ENCODE measurements at places on chromosomes 7 and 10.

DNA sequence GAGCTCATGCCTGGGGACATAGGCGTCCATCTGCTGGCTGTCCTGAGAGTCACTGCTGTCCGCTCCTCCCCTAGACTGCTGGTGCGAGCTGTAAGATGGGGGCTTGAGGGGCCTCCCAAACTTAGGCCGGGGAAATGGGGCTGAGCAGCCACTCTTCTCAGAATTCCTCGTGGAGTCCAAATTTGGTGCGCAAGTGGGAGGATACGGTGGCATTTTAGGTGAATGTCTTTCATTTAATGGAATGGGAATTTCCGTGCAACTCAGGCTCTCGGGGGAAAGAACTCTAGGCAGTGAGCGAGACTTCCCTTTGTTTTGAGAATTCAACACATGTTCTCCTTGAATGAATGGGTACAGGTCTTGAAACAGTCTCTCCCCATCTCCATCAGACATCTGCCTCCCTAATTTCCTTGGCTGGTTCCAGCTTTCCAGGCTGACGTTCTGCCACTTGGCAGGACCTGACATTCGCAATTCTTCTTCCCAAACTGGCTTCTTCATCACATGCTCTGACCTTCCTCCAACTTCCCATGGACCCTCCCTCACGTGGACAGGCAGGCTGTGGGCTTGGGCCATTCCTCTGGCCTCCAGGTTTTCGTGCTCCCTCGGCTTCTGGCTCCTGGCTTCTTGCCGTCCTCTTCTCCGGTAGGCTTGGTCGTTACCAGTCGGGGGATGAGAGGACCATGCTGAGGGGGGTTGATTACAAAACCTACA, 30.1 kb downstream of the JCAD start:
- DNase-seq = no peak

DNA sequence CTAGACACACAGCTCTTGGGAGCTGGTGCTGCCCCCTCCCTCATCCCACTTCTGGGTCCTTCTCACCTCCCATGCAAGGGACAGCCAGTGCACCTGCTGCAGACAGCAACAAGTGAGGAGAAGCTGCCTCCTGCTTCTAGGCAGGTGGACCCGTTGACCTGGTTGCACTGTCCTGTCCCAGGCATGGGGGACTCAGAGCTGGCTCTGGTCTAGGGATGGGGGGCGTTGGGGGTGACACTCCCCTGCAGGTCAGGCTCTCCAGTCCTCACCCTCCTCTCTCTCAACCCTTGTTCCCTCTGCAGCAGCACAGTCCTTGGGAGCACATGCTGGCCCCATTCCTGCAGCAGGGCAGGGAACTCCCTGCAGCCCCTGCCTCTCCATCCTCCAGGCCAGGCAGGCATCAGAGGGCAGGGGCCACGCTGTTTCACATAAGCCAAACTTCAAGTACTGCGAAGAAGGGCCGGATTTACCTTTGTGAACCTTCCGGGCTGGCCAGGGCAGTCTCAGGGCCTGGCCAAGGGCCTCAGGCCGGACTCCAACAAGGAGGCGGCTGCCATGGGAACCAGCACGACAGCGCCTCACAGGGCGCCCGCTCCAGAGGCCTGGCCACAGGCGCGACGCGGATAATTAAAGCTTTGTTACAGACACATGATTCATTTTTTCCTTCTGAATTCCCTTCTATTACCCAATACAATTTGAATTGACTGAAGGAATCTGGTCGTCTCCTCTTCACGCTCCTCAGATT, 48.5 kb downstream of the RASGEF1A start:
- peak; percentile 57 for DNase-seq

GRCh38 chr7:20238754-20239324, 21.7 kb upstream of the MACC1 start:
- peak; percentile 65 for DNase-seq

DNA sequence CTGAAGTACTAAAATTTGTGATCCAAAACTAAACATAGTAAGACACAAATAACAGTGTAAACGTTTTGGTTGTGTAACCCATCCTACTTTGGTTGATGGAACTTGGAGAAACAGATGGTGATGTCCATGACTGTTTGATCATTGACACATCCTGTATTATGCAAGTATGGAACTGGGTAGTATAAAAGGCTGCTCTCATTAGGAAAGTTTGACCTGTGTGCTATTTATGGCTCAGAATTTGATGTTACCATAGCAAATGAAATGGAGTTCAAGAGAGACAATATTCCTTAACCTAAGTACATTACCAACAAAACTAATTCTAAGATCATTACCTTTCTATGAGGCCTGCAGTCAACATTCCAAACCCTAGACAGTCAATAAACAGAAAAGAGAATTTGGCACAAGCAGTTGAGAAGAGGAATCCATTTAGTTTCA, 39.9 kb downstream of the DKK1 start:
- no peak for DNase-seq

GRCh38 chr10:132514821-132515520, 22.6 kb upstream of the INPP5A start:
- no peak for DNase-seq

- DNase-seq = no peak
Observed at GRCh38 chr7:2032030-2032875, 200.5 kb downstream of the MAD1L1 start.

- DNase-seq = no peak
Observed at GRCh38 chr7:129522088-129522970, 20.0 kb downstream of the SMKR1 start.
